ENCODE measurements at places on chromosomes 11 and 22.

GRCh38 chr22:24725736-24726135 is 48.8 kb downstream of the PIWIL3 start:
- DNase-seq = no peak

- DNase-seq = no peak
Measured at GRCh38 chr22:20128902-20129746, 2.5 kb upstream of the ZDHHC8 start.

DNA sequence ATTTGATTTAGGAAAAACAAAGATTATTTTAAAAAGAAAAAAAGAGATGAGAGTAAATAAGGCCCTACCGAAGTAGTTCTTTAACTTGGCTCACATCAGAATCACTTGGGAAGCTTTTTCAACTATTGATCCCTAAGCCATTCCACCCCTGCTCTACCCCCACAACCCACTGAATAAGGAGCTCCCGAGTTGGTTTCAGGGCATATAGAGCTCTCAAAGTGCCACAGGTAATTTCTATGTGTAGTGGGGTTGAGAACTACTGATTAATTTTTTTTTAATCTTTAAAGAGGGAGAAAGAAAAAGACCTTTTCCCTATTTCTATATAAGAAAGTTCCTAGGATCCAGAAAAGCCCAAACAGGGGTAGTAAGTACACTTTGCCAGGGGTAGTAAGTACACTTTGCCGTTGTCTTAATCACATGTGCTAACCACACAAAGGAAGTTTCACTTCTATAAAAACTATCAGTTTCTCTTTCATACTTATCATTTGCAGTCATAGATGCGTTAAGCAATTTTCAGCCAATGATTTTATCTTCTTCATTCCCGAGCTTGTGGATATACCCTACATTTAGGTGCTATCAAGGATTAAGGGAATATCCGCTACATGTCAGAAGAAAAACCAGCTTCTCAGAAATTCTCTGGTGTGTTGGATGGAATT is 108.4 kb upstream of the ZC3H12C start:
- DNase-seq = no peak

DNA sequence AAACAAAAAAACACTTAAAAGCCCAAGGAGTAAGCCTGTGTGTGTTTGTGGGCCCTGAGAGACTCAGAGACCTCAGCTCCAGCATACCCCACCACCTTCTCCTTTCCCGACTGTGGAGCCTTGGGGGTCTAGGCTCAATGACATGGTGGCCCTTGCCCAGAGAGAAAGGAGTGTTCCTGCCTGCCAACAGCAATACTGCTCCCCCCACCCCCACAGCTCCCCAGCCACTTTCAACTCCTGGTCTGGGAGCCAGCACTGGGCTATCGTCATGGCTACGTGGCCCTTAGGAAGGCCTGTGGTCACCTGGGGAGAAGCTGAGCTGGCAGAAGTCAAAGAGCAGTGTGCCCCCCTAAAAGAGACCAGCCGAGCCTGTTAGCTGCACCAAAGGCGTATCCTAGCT is 2.6 kb downstream of the PPP1R14B start:
- DNase-seq = no peak

GRCh38 chr11:110564676-110565356 is 135.1 kb downstream of the FDX1 start:
- DNase-seq = no peak

DNA sequence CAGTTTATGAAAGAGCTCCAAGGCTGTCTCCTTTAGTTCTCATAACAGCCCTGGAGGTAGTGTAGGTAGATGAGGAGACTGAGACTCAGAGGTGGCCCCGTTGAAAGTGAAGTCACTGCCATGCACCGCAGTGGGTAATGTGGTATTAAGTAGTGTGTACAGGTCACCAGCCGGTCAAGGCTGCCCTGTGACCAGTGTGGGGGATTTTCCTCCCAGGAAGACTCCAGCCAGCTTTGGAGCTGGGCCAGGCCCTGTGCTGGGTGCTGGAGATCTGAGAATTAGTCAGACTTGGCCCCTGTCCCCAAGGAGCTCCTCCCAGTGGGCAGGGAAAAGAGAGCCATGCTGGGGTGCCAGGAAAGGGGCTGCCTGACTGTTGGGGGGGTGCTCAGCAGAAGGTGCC is 5.3 kb downstream of the OMP start:
- DNase-seq = no peak
